ENCODE measurements at places on chromosomes 7 and 10.

- DNase-seq = no peak
Measured at GRCh38 chr10:1762076-1762475, 24.8 kb upstream of the ADARB2 start.

- DNase-seq = no peak
Measured at GRCh38 chr10:14560791-14561765, 213.6 kb downstream of the FAM107B start.

GRCh38 chr7:25109276-25109675 lies 15.8 kb downstream of the CYCS start:
- no peak for DNase-seq

DNA sequence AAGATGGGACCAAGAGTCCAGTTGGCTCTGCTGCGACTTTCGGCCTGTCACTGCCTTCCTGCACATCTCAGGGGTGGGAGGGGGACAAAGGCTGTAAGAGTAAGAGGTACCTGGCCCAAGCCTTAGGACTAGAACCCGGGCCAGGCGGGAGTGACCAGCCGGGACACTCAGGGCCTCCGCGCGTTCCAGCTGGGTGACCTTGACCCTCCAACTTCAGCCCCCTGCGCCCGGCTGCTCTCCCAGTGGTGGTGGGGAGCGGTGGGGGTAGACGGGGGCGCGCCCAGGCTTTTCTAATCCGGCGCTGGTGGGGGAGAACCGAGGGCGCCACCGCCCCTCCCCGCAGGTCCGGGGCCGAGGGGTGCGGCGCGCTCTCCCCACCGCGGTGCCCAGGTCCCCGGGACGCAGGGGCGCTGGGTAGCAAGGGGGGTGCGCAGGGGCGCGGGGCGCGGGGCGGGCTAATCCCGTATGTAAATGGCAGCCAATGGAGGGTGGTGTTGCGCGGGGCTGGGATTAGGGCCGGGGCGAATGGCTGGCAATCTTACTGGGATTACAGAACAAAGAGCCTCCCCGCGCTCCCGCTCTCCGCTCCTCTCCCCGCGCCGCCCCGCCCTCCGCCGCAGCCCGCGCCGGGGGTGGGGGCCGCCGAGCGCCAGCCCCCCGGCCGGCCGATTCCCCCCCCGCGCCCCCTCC lies at the start of gene GTF2IRD1:
Gene GTF2IRD1 (plus strand): TSS at position 585 of the 690 bp plus-strand sequence. CDS start 54,175 bp downstream, outside the sequence.
- DNase-seq = peak; percentile 82

- DNase-seq = peak; percentile 20
Measured at GRCh38 chr7:29194594-29195427, at the start of gene CHN2. Gene CHN2 (plus strand): TSS chr7:29194775.

DNA sequence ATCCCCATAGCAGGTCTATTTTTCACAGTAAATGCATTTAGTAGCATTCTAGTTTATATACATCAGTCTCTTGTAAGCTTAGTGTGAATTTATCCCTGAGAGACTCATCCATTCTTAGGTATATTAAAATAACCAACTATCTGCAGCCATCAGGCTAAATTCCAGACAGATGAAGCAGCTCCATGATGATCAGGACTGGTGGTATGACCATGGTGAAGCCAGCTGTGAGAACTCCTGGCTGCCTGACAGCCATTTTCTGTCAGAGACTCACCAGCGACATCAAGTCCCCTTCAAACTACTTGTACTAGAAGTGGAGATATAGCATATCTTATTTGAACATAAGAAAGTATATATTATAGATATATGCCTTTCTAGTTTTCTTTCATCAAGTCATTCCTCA lies 70.3 kb upstream of the GSDME start:
- peak; percentile 68 for DNase-seq

- DNase-seq = no peak
Measured at GRCh38 chr7:74405899-74406512, 47.7 kb upstream of the GTF2IRD1 start.

DNA sequence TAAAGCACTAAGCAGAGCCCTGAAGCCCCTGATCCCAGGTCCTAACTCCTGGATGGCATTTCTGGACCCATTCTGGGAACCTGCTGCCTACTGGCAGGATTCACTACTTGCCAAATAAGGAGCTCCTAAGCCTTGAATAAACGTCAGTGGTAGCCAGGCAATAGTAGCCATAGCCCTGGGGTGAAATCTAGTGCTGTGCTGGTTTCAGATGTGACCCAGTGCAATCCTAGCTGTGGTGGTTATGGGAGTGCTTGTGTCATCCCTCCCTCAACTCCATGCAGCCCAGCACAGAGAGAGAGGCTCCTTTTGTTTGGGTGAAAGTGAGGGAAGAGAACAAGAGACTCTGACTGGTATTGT lies 43.7 kb downstream of the PCLO start:
- no peak for DNase-seq

DNA sequence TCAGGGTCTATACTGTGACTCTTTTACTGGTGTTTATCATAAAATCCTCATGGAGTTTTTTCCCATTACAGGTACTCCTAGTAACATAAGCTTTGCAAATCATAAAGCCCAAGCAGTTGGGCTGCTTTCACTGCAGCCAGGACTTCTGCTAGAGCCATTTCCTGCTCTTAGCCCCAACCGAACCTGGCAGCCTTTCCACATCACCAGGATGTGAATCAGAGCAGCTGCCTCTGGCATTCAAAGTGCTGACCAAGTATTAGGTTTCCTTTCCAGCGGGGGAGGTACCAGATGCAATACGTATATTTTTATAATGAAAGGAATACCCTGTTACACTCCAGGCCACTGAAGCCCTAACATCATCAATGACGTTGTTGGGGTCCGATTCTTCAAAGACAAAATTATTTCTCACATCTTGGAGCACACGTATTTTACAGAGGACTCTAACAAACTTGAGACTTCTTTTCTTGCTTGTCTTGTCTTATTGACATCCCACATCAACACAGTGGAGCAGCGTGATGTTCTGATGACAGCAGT lies 3.6 kb upstream of the HTR5A start:
- peak; percentile 26 for DNase-seq

- no peak for DNase-seq
Measured at GRCh38 chr10:14625192-14625631, 149.5 kb downstream of the FAM107B start.

DNA sequence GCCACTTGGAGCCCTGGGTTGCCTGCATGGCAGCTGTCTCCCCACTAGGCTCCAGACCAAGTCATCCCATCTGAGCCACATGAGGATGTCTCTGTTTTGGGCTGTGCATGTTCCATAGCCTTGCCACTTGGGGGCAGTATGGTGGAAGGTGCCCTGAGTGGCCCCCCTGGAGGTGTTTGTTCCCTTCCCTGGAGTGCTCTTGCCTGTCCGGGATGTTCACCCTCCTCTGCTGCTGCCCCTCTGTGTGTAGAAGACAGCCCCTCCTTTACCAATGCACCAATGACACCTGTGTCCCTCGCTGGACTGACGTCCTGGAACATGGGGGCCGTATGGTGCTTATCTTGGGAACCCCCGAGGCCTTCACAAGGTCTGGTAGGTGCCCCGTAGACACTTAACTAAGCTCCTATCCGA lies 100.2 kb downstream of the ACTR3B start:
- no peak for DNase-seq

DNA sequence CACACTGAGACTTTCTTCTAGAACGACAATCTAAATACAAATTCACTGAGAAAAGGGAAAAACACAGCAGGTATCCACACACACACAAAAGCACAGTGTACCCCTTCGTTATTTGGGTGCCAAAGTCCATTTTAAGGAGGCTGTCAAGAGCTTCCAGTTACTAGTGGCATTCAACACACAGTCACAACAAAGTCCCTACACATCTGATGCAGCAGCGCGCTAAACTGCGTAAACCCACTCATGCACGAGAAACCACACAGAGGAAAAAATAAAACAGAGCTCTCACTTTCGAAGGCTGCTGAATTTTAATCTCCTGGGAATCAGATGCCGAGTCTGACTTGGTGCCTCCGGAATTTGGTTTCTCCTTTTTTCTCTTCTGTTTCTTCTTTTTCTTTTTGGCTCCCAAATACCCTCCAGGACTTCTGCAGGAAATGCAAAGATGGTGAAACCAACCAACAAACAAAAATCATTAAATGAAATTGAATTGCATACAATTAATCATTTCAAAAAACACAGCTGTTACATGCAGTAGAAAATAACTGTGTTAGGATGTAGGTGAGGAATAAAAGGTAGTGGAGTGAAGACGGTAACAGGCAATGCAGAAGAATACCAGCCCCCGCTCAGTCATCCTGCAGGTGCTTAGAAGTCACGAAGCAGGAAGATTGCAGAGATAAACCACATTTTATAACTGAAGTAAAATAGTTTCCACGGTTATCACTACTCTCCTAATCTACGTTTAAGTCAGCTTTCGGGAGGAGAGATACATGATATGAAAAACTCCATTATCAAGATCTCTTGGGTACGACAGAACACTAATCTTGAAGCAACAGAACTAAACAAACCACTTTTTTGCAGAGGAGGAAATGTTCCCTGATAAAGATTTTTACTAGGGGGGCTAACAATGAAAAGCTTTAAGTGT lies 27.1 kb downstream of the NMT2 start:
- DNase-seq = peak; percentile 19

GRCh38 chr7:35253710-35254495 lies at the start of gene TBX20:
Gene TBX20 (minus strand): TSS chr7:35254100. CDS start chr7:35253620, 480 bp downstream.
- peak; percentile 39 for DNase-seq

GRCh38 chr7:131106681-131107336 lies 220.9 kb upstream of the MKLN1 start:
- DNase-seq = no peak

GRCh38 chr10:87531908-87532622 lies 27.4 kb downstream of the MINPP1 start:
- no peak for DNase-seq

DNA sequence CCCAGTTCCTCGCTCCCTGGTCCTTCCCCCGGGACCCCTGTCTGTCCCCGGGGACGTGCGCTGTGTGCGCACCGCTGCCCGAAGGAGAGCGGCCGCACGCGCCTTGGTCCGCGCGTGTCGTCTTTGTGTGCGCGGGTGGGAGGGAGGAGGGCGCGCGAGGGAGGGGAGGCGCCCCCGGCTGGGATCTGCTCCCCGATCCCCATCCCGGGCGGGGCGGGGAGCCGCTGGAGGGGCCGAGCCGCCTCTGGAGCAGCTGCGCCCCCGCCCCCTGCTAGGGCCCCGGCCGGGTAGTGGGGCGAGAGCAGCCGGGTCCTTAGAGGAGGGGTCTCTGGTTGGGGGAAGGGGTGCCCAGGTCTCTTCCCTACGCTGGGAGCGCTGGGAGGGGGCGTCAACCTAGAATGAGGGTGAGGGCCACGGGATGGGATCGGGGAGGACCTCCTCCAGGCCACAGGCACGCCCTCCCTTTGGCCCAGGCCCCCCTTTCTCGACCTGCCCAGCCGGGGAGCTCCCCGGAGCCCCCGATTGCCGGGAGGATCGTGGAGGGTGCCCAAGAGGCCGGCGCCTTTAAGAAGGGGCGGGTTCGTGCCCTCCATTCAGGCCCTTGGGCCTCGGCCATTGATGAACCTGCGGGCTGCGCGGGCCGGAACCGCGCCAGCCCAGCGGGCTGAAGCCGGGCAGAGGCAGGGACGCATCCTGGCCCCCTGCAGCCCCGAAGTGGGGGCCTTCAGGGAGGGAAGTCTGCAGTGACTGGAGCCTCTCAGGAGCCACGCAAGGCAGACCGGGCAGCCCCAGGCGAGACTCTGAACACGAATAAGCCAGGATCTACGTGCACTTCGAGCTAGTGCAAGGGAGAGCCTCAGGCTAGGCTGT lies 678 bp downstream of the SH2B2 start:
- DNase-seq = no peak

GRCh38 chr7:141313896-141314295 lies 237.3 kb upstream of the AGK start:
- no peak for DNase-seq

- no peak for DNase-seq
Measured at GRCh38 chr10:123494301-123494808, 171.8 kb upstream of the GPR26 start.

GRCh38 chr10:3172081-3172445 lies 519 bp downstream of the PITRM1 start:
- peak; percentile 76 for DNase-seq

DNA sequence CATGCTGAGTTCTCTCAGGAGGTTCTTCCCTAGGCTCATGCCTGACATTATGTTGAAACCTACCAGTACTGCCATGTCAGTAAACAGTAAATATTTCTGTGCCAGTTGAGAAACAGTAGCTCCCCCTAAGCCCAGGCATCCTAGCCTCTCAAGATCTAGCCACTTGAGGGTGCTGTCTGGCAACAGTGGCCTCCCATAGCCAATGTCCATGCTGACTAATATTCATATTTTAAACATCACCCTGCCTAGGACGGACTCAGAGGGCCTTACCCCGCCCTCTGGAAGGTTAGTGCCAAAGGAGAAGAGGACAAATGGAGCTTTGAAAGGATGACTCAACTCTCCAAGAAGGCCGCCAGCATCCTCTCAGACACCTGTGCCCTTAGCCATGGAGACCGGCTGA lies 7.7 kb downstream of the ACSM6 start:
- peak; percentile 14 for DNase-seq

DNA sequence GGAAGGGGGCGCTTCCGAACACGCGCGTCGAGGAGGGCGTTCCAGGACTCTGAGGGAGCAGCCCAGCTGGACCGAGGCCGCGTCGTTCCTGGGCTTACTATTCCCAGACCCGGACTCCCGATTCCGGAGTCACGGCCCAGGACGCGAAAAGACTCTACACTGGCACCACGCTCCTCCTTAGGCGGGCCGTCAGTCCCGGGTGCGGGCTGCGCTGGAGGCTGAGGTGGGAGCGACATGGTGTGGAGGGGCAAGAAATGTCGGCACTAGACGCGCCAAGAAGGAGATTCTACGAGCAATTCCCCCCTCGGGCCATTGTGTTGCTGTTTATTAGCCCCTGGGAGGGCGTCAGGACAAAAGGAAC lies 584 bp upstream of the RUNDC3B start:
- DNase-seq = no peak

- DNase-seq = peak; percentile 77
Measured at GRCh38 chr10:104350127-104350635, 3.5 kb upstream of the CFAP58 start.

GRCh38 chr10:88028654-88029053 lies 165.2 kb downstream of the PTEN start:
- DNase-seq = no peak

DNA sequence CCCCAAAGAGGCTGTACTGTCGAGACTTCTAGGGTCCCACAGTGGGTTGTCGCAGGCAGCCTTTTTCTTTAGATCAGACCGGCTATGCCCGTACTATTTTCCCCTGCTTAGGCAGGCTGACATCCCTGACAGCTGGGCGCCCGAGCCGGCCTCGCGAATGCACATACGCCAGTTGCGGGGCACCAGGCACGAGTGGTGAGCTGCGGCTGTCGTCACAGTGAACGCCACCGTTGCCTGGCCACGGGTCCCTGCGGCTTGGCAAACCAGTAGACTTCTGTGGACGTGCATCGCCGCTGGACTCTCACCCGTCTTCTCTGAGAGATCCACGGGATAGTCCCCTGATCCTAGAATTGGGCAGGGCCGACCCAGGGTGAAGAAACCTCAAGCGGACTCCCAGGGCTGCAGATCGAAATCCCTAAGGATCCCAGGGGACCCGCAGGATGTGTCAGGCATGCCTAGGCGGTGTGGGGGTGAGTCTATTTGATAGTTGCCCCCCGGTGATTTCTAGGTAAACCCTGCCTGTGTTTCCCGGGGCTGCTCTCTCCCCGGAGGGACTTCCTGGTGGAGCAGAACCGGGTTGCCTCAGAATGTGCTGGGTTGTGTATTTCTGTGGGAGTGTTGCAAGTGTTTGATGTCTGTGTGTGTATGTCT lies 33.0 kb upstream of the ZNF273 start:
- no peak for DNase-seq

DNA sequence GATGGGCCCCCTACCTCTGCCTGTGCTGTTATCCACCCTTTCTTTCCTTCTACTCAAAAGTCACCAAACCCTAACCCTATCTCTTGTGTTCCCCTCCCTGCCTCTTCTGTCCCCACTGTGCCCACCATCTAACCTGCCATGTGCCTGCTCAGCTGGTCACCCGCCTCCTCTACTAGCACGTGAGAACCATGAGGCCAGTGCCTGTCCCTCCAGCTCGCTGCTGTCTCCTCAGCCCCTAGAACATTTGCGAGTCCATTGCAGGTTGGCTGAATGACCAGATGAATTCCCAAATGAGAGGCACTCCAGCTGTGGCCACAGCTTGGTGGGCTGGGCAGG lies 129.0 kb downstream of the ARHGAP22 start:
- DNase-seq = no peak

Measured in fibroblast of skin of right quadriceps (primary cell).